ENCODE measurements at places on chromosomes 7 and 10. TPM values are rescaled to one million over a fixed set of nuclear protein-coding genes. Genes with fewer than 3 reads are reported as not detected.

GRCh38 chr10:75038335-75038734 lies 73.1 kb upstream of the SAMD8 start:
- no peak for DNase-seq

DNA sequence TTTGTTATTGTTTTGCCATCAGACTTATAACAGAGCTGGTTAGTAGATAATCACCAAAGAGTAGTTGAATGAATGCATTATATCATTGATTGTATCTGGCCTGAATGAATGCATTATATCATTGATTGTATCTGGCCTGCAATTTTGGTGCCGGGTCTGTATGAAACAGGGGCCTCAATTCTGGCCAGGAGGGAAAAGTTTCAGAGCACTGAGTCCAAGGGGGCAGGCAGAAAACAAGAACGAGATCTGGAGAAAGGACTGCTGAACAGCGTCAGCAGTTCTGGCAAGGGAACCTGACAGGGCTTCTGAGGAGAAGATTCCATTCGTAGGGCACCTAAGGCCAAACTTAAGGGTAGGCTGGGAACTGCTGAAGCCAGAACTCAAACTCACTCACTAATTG lies 128.0 kb downstream of the SEMA3C start:
- DNase-seq, result no peak

DNA sequence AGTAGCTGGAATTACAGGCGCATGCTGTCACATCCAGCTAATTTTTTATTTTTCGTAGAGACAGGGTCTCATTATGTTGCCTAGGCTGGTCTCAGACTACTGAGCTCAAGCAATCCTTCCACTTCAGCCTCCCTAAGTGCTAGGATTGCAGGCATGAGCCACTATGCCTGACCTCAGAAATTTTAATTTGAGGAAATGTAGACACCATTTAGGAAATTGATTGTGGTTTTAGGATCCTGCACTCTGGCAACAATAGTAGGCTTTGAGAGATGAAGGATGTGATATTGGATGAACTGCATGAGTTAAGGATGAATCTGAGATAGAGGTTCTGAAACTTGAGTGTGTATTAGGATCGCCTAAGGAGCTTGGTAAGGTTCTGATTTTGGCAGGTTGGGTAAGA lies 66.5 kb downstream of the PPP1R9A start:
- DNase-seq, result no peak

IFT22 gene
- total RNA-seq, result 9.5 TPM

DNA sequence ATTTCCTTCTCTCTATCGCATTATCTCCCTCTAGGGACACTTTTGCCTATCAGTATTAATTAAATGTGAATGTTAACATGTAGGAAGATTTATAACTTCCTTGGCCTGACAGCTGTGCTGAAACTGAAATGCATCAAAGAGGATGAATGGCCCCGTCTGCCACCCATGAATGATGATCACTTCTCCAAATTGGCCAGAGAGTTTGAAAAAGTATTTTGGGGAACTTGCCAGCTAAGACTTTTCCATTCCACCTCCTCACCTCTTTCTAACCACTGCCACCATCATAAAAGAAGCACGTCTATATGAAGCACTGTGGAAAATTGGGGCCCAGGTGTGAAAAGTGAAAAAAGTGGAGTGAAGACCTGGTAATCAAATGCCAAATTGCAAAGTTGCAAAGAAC lies 25.4 kb upstream of the ST8SIA6 start:
- DNase-seq, result no peak

CARD11 gene
- 3.1 TPM for total RNA-seq
